Activated CD4-positive, alpha-beta T cell treated with anti-CD3 and anti-CD28 coated beads, Interleukin-2, amount 50 U/mL, for 48 hours (primary cell): ENCODE measurements at places on chromosomes 1 and 21.

GRCh38 chr1:66294707-66295370 lies 239.1 kb upstream of the SGIP1 start:
- DNase-seq = no peak

GRCh38 chr1:96804648-96805047 lies 83.1 kb downstream of the PTBP2 start:
- DNase-seq = no peak

DNA sequence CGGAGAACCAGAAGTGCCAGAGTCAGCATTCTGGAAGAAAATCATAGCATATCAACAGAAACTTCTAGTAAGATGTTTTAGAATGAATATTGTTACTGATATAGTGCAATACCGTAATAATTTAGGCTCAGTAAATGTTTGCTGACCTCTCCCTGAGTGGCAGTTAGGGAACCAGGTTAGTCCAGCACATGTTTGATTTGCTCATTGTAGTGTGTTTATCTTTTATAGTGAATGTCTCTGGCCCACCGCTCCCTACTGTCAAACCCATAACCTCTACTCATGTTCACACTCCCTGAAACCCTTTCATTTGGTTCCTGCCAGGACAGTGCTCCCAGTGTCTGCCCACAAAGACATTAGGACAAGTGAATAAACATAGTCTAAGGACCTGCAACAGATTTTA lies 102.7 kb downstream of the ZP4 start:
- no peak for DNase-seq

GRCh38 chr1:41110286-41110685 lies 88.8 kb upstream of the SLFNL1 start:
- DNase-seq = no peak

DNA sequence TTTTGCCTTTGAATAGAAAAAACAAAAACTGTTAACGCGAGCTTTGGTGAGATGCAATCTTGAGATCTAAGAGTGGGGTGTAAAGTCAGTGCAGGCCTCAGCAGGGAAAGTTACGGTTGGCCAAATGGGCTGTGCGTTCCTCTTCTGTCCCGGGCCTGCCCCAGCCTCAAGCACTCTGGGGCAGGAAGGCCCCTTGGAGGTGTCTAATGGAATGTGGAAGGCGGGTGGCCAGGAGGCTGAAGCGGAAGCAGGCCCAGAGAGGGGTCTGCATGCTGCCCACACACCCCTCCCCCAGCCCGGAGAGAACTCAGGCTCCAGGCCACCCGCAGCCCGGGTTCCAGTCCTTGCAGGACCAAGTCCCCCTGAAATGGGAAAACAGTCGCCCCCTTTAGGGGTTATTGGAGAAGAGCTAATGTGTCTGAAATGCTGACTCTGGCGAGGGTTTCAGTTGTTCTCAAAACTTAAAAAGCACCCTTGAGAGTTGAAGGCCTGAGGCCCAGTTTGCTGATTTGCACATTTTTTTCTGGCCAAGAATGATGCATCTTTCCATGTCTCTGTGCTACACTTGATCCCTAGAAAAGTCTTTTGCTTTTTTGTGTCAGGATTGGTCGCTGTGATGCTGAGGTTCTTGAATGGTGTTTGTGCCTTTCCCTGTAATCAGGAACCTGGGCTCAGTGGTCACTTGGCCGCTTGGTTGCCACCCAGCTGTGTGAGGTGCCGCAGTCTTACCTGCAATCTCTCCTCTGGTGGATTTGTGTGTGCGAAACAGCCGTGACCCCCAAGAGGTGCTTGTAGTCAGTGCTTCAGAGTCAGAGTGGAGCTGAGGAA lies 2.0 kb downstream of the COL18A1 start:
- DNase-seq = no peak

- DNase-seq = no peak
Measured at GRCh38 chr1:212597487-212597886, 11.1 kb upstream of the ATF3 start.

DNA sequence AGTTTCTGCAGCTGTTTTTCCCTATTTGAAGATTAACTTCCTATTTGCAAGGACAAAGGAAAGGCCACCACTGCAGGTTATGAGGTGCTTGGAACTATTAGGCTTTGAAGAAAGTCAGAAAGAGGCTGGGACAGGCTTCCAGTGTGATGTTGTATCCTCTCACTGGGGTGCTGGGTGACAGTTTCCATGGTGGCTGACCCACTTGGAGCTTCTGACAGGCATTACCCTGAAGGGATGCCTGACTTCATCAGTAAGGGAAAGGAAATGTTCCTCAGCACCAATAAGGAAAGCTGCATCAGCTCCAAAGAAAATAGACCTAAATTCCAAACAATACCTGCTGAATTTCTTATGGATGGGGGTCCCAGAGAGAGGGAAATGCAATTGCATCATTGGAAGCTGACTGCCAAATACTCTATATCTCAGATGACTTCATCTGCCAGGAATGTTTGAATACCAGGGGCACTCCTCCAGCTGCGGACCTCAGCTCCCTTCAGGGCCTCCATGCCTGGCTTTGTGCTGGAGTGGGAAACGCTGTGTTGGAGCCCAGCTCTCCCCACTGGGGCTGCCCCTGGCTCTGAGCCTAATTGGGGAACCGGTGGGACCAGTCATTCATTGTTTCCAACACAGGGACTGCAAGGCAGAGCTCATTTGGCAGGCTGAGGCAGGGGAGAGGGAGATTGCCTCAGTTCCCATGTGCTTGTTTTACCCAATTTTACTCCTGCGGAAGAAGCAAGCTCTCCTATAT lies 76.6 kb downstream of the RGL1 start:
- no peak for DNase-seq

GRCh38 chr1:166489670-166490436 lies 323.1 kb upstream of the FAM78B start:
- peak; percentile 45 for DNase-seq

- no peak for DNase-seq
Measured at GRCh38 chr1:117585086-117585485, 20.8 kb upstream of the TENT5C start.
